ENCODE measurements at places on chromosomes 7 and 10.

GRCh38 chr7:73994023-73994422, 34.0 kb upstream of the ELN start:
- no peak for DNase-seq

GRCh38 chr10:123635131-123635530, 31.0 kb upstream of the GPR26 start:
- no peak for DNase-seq

- no peak for DNase-seq
Measured at GRCh38 chr10:121032460-121032859, 181.3 kb downstream of the WDR11 start.

DNA sequence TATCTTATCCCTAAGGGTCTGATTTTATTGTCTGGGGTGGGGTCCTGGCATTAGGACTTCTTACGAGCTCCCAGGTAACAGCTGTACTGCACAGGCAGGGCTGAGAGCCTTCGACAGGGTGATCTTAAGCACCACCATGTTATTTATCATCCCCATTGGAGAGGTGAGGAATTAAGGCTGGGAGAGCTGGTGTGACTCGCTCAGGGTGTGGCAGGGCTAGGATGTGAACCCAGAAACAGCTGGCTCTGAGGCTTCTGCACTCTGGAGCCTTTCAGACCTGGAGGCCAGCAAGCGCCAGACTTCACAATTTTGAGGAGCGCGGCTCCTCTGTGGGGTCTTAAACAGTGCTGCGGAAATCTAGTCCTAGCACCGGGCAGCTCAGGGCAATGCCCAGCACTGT, 27.4 kb upstream of the NDST2 start:
- DNase-seq, result no peak

- no peak for DNase-seq
Measured at GRCh38 chr10:123766761-123767160, 100.6 kb downstream of the GPR26 start.

- DNase-seq, result no peak
Measured at GRCh38 chr10:94075506-94075905, 81.8 kb downstream of the PLCE1 start.

DNA sequence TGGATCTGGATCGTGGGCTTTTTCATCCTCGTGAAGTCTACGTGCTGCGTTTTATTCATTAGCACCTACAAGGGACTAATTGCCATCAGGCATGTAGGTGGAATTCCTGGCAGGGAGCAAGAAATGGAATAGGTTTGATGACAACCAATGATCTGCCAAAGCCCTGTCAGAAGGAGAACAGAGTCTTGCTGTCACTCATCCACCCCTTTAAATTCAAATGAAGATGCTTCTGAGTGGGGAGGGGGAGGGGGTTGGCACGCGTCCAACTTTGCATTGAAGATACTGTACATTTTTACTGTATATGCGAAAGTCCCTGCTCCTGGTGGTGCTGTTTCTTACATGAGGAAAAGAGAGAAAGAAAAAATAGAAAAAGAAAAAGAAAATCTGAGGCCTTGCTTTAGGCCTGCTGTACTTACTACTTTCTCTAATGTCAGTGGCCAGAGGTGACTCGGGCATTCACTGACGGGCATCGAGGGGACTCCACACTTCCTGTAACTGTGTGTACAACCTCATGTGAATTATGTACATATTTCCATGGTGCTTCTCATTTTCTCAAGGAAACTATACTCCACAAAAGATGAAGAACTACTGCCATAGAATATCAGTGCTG, 569.1 kb downstream of the INHBA start:
- DNase-seq, result no peak

DNA sequence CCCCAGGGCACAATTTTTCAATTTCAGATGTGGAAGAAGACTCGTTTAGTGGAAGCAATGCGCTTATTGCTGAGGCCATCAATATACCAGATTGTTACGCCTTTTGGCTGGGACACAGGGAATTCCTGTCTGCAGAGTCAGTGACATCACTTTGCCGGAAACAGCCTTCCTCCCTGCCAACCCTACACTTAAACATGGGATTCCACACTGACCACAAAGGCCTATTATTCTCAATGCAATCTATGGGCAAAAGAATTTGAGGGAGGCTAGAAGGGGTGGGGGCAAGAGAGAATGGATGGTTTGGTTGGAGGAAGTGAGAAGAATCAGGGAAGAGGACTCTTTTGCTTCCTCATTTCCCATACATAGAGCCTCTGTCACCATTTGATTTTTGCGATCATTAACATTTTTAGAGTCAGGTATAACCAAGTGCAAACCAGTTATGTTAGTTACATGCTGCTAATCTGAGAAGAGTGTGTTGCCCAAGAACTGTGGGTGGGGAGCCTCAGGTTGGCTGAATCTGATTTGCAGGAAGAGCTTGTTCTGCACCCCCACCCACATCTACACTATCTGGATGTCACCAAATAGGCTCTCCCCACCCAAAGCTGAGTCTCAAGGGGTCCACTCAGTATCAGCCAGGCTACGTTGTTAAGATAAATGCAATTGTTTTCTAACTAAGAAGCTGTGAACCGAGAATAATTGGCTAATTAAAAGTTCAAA, 58.2 kb downstream of the ENTPD1 start:
- DNase-seq, result no peak

- DNase-seq, result no peak
Measured at GRCh38 chr7:18457832-18458231, 37.7 kb upstream of the HDAC9 start.

DNA sequence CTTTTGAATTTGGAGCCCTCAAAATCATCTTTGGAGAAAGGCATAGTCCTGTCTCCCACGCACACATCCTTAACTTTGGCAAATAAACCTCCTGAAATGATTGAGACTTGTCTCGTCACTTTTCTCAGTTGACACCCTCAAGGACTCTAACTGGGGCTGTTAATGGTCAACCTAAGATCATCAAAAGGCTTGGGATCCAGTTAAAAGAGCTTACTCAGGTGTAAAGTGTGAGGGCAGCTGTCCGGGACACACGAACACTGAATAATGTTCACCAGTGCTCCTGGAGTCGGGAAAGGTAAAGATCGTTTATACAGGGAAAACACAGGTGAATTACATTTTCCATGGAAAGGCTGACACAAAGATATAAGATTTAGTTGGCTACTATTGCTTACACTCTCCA, 84.7 kb downstream of the PAXIP1 start:
- DNase-seq, result no peak

DNA sequence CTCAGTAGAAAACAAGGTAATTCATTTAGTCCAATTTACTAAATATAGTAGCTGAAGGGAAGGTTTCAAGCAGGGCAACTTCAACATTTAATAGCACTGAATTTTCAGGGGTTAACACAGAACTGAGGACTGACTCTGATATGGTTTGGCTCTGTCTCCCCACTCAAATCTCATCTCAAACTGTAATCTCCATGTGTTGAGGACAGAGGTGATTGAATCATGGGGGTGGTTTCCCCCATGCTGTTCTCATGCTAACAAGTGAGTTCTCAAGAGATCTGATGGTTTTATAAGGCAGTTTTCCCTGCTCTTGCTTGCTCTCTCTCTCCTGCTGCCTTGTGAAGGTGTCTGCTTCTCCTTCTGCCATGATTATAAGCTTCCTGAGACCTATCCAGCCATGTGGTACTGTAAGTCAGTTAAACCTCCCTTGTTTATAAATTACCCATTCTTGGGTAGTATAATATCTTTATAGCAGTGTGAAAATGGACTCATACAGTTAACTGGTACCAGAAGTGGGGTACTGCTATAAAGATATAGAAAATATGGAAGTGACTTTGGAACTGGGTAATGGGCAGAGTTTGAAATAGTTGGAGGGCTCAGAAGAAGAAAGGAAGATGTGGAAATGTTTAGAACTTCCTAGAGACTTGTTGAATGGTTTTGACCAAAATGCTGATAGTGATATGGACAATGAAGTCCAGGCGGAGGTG, 9.8 kb upstream of the UMAD1 start:
- no peak for DNase-seq

- no peak for DNase-seq
Measured at GRCh38 chr10:11035301-11035991, 17.8 kb downstream of the CELF2 start.

All from stimulated activated CD8-positive, alpha-beta memory T cell treated with anti-CD3 and anti-CD28 coated beads, Interleukin-4, amount 100 ng/mL, for 1 hour (primary cell).